ENCODE measurements at places on chromosomes 3 and 15.

DNA sequence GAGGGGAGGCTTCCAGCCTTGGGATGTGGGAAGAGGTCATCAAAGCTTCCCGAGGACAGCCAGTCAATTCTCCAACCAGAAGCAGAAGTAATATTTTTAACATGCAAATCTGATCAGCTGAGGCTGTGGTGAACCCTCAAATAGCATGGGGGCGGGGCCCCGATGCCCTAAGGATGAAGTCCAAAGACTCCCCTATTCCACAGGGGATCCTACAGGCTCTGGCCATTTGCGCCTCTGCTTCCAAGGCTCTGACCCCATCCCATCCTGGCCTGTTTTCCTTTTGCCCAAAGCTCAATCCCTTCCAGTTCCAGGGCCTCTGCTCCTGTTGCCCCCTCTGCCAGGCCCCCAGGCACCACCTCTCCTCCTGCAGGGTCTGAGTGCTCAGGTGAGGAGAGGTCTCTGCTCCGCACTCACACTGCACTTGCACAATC, 6.7 kb upstream of the CSK start:
- DNase-seq, result no peak

- no peak for DNase-seq
Observed at GRCh38 chr3:78529601-78530000, 1238.2 kb downstream of the ROBO1 start.

DNA sequence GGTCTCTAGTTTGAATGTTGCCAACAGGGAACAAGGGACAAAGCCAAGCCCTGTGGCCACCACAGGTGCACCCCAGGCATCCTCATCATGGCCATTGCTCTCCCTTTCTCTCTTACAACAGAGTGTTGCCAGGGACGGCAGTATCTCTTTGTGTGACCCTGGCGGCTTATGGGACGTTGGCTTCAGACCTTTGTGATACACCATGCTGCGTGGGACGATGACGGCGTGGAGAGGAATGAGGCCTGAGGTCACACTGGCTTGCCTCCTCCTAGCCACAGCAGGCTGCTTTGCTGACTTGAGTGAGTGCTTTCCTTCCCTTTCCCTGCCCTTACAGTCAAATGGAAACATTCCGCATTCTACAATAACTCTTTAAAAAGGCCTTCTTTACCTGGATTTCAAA, 38.2 kb downstream of the BOC start:
- no peak for DNase-seq

GRCh38 chr15:98778263-98778959, 130.1 kb downstream of the IGF1R start:
- no peak for DNase-seq

GRCh38 chr3:157443905-157444796, 7.5 kb downstream of the PTX3 start:
- no peak for DNase-seq

Measured in stimulated activated naive CD8-positive, alpha-beta T cell treated with anti-CD3 and anti-CD28 coated beads, Interleukin-15, Interleukin-2, amounts not matched to agents 100 U/mL and 50 U/mL, for 24 hours (primary cell).